ENCODE measurements at places on chromosomes 12 and 14.

DNA sequence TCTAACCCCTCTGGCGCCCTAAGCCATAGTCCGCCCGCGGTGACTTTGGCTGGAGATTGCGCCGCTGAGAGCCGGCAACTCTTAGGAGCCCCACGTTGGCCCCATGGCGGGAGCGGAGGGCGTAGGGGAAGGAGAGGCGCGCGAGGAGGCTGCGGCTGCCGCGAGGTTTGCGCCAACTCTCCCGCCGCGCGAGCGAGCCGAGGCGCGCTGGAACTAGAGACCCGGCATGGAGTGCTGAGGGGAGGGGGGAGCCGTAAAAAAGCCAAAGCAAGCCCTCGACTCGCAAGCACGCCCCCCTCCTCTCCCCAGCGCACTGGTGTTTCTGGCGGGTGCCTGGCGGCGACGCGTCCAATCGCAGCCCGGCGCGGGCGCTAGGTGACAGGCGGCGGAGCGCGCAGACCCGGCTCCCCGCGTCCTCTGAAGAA is at the start of gene SYT10:
Gene SYT10 (minus strand): TSS at position 233 of the 425 bp plus-strand sequence. CDS start 297 bp downstream, outside the sequence.
- DNase-seq: no peak

GRCh38 chr14:92958373-92959188 is 35.6 kb downstream of the CHGA start:
- no peak for DNase-seq

- DNase-seq: no peak
Measured at GRCh38 chr14:69090187-69090789, 62.6 kb downstream of the DCAF5 start.

DNA sequence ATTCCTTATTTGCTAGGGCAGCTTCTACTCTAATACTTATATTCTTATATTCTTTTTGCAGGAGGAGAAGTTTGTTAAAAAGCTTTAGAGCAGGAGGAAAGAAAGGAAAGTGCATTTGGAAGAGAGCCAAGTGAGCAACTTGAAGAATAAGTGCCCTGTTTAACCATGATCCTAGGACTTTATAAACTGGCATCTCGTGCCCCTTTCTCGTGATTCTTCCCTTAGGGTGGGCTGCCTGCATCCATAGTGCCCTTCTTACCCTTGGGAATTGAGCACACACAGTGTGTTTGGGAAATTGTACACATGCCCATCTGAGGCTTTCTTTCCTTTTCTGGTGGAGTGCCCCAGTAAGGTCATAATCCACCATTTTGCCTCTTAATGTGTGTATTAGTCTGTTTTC is 141.9 kb downstream of the NUBPL start:
- DNase-seq: no peak

GRCh38 chr12:31318657-31319269 is 7.2 kb downstream of the SINHCAF start:
- DNase-seq: no peak

- DNase-seq: no peak
Measured at GRCh38 chr14:91654836-91655235, 77.0 kb downstream of the CATSPERB start.
